Activated naive CD8-positive, alpha-beta T cell treated with anti-CD3 and anti-CD28 coated beads for 36 hours (primary cell): ENCODE measurements at places on chromosomes 3 and 15.

- DNase-seq = no peak
Observed at GRCh38 chr3:188262913-188263683, 109.1 kb downstream of the LPP start.

DNA sequence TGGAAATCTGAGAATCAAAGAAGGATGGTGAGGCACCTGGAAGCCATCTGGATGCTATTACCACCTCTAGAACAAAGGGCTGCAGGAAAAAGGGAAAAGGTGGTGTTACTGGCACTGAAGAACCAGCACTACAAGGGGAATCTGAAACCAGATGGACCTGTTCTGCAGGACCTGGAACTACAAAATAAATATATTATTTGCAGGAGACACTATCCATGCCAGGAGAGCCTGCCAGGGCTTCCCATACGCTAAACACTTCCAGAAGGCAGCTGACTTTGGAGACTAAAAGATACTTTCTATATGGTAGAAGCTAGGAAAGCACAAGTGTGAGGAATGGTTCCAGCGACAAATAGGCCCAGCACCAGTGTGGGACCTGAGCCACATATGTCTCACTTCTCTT lies 83.4 kb upstream of the POU1F1 start:
- DNase-seq = no peak

DNA sequence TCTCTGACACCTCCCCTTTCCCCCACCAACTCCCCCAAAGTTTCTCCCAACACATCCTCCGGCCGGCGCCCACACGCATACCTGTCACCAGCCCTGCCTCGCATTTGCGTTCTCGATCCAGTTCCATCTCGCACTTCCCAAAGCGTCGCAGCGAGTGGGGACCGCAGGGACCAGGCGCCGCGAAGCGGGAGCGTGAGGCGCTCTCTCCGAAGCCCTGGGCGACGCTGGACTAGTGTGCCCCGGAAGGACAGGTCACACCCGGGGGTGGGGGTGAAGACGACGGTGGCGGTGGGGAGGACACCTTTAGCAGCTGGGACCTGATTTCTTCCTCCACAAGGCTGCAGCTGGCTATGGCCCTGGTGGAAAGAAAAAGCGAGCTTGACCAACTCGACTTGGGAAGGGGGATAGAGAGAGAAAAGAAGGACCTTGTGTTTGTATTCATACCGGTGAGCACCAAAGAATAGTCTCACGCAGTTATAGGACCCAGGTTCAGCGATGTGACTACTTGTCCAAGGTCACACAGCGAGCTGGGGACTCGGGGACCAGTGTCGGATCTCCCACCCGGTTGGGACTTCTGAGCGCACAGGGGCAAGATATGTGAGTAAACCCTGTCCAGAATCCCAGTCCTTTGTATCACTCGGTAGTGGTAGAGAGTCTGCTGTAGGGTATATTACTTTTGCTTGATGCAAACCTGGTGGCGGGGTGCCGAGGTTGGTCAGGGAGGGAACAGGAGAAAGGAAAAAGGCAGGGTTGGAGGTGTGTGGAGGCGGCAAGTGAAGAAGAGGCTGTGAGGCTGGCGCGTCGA lies 607 bp upstream of the GHSR start:
- no peak for DNase-seq

DNA sequence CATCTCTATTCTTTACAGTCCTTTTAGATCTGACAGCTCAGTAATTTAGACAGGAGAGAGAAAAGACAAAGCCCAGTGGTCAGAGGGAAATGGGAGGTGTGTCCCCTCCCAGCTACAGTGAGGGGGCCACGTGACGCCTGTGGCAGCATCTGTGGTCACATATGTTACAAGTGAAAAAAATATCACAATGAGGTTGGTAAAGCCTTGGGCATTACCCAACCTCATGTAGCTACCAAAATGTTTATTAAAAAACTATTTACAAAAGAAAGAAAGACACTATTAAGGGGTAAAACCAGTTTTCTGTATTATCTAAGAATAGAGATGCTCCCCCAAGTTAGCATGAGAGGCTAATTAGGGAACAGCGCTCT lies 42.9 kb upstream of the PLCL2 start:
- DNase-seq = peak; percentile 50

DNA sequence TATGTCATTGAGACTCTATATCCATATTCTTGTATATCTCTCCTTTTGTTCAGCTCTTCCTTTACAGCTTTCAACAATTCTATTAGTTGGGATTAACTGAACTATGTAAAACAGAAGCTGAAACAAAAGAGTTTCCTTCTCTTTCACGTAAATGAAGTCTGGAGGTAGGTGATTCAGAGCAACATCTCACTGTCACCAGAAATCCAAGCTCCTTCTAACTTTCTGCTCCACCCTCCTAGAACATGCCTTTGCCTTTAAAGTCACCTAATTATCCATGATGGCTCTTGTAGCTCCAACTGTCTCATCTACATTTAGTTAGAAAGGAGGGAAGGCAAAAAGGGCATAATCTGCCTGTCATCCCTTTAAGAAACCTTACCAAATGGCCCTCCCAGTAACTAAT lies 458.2 kb upstream of the MDFIC2 start:
- no peak for DNase-seq

- DNase-seq = no peak
Observed at GRCh38 chr3:114378760-114379159, 84.9 kb downstream of the TIGIT start.

DNA sequence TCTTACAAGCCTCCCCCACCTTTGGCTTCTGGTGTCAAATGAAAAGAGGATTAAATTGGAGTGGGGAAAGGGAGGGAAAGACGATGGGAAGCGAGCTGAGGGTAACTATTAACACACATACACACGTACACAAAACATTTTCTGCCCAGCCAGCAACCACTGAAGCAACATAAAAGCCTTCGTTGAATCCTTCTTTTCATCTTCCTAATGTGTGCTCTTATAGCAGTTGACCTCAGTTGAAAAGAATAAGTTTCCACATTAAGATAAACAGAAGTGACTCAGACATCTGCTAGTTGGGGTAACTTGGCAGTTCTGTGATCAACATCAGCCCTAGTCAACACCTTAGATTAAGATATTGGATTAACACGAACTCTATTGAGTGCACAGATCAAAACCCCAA lies 558.5 kb downstream of the MECOM start:
- no peak for DNase-seq
